Activated naive CD4-positive, alpha-beta T cell treated with anti-CD3 and anti-CD28 coated beads, Interleukin-2, amount 50 U/mL, for 16 hours (primary cell): ENCODE measurements at places on chromosomes 1 and 21.
A peak's percentile ranks its signal among the peaks of the same experiment; 100 is the strongest.

- no peak for DNase-seq
Observed at GRCh38 chr1:212463565-212464285, 31.0 kb downstream of the NENF start.

- DNase-seq, result peak; percentile 56
Observed at GRCh38 chr1:24149866-24150233, 6.9 kb upstream of the IL22RA1 start.

DNA sequence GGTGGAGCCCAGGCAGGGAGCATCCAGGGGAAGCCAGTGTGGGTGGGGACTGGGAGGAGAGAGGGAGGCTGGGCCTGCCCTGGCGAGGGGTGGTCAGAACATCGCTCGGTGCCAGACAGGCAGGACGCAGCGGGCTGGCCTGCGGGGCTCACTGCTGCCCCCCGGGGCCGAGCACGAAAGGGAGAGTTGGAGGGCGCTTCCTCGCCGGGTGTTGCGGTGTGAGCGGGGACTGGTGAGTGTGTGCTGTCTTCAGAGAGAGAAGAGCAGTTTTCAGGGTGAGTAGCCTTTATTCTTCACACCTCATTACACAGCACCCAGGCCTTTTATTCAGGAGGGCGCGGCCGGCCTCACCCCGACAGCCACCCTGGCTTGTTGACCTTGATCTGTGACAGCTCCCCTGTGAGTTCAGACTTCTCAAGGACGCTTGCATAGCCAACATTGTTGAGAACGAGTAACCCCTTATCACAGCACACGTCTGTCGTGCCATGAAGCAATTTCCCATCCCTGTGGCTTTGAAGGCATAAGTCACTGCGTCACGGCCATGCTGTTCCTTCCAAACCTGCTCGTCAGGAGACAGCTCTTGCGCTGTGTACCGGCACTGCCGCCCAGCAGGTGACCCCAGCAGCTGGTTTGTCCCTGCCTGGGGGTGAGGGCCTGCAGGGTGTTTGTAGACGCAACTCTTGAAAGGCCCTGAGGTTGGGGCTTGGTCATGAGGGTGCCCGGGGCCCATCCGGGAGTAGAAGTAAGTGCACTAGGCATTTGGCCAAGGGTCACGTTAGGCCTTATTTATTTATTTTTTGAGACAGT lies 54.6 kb downstream of the PRKCZ start:
- no peak for DNase-seq

DNA sequence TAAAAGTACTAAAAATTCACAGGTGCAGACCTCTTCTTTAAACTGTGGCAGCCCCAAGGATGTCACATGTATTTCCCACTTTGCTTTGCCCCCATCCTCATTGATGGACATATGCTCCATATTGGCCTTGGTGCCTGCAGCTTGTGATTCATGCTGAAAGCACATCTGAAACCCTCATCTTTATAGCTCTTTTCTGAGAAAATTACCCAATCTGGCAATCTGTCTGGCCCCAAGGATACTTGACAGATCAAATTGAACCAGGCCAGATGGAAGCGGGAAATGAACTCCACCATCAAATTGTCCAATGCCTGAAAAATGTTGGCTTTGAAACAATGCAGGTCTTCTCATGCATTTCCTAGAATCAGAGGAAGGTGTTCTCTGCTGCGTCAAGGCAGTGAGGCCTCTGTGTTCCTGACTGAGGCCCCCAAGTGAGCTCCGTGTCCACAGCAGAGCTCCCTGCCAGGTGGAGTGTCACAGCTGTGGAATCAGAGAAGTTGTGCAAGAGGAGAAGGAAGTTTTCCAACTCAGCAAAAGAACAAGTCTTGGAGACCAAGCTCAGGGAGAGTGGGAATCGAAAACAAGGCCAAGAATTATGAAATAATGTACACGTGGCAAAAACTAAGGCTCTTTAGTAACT lies 323.7 kb downstream of the PLPP3 start:
- no peak for DNase-seq

- DNase-seq, result no peak
Observed at GRCh38 chr1:50971748-50972305, 1.8 kb downstream of the CDKN2C start.

GRCh38 chr1:234897390-234897749 lies 231.3 kb downstream of the TOMM20 start:
- no peak for DNase-seq

DNA sequence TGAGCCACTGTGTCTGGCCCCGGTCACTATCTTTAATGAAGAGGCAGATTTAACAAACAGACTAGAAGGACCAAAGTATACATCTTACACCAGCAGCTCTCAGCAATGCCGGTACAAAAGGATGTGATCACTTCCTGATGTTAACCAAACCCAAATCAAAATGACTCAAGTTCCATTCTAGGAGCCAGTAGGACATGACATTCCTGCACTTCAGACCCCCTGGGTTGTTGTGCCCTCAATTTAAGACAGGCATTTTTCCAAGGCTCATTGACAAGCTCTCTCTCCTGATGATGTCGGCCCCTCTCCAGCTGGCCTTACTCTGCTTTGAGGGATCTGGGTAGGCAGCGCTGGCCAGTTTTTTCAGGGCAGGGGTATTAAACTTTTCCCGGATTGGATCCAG lies 35.1 kb downstream of the YARS1 start:
- no peak for DNase-seq

GRCh38 chr1:9324246-9325096 lies 31.8 kb downstream of the SPSB1 start:
- DNase-seq, result no peak

DNA sequence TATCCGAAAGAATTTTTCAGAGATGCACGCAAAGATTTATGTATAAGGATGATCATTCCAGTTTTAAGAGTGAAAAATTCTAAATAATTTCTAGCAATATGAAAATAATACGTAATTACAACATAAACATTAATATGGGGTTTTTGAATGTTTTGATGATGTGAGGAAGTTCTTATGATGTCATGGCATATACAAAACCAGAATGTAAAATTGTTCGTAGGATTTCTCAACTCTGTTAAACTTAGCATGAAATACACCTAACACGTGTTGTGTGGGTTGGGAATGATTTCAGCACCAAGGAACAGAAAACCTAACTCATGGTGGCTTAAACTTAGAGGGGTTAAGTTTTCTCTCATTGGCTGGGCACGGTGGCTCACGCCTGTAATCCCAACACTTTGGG lies 62.2 kb downstream of the MYOM3 start:
- DNase-seq, result no peak

DNA sequence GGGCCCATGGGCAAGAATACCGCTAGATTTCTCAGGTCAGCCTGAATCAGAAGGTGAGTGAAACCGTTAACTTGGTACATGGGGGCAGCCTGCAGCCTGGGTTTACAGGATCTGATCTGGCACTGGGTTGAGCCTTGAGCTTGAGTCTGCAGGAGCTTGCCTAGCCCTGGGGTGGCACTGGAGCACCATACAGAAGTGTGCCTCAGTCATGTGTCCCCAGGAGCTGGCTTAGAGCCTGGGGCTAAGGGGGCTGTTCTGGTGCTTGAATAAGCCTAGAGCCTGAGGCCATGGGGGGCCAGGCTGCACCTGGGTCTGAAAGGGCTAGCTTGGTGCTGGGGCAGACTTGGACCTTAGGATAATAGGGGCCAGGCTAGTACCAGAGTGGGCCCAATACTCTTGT lies 457.2 kb upstream of the PBX1 start:
- DNase-seq, result no peak

DNA sequence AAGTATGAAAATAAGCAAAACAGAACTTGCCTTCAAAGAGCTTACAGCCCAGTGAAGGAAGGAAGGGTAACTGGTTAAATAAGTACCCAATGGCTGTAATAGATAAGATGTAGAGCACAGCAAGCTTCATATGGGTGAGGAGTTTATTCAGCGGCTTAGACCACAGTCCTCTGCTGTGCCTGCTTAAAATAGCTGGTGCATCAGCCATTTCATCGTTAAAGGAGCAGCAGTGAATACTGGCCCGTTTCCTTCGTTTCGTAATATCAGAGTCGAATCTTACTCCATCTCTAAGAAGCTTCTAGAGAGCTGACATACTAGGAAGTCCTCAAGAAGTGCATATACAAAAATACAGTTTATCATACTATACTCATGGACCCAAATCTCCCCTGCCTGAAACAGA lies 286.5 kb downstream of the NFIA start:
- DNase-seq, result no peak

- DNase-seq, result no peak
Observed at GRCh38 chr21:25326181-25326580, 281.1 kb downstream of the MRPL39 start.

DNA sequence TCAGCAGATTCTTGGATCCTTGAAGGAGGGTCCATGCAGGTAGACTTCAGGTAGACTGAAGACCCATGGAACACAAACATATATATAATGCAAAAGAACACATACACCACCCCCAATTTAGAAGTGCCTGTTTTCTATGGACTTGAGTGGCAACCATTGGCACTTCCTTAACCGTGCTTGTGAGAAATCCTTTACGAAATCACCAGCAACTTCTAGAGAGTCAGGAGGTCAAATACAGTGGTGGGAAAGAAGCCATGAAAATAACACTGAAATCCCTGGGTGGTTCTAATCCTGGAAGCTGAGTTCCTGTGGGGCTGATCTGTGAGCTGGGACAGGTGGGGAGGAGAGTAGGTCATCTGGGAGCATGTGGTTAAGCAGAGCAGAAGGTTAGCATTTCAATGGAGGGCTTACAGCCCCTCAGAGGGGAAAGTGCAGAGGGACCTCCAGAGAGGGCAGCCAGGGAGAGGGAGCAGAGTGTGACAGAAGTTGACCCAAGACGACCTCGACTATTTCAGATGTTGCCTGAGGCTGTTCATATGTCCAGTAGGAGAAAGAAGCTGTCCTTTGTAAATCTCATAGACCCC lies 13.0 kb upstream of the IL10 start:
- no peak for DNase-seq

DNA sequence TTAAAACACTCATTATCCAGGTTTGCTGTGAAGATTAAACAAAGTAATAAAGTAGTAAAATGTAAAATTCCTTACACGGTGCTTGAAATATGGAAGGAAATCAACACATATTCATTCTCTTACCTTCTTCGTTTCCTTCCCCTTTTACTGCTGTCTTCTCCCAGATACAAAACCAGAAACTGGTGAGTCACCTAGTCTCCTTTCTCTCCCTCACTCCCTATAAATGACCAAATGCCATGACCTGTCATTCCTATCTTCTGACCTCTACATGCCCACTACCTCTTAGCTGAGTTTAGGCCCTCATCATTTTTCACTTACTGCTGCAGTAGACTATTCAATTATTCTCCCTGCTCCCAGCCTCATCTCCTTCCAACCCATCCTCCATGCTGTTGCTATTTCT lies 4.3 kb upstream of the NR1I3 start:
- no peak for DNase-seq

GRCh38 chr21:31130821-31131220 lies 92.5 kb upstream of the KRTAP19-8 start:
- no peak for DNase-seq

DNA sequence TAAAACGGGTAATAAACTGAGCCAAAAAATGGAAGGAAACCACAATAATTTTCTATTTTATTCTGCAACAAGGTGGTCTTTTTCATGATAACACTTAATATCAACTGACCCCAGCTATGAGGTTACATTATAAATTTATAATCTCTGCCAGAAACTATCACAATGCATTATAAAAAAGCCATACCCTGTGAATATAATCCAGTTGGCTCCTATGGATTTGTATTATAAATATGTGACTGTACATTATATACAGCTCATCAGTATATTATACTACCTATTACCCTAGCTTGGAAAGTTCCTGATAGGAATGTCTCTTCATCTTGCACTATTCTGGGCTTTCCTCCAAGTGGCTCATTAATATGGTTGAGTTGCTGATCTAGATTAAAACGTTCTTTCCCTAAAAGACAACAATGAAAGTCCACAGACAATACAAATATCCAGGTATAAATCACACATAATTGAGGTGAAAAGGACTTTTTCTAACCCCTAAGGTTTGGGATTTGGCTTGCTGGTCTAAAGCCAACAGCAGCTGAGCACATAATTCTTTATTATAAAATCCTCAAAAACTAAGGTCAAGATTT lies 487.7 kb downstream of the TTLL7 start:
- no peak for DNase-seq

GRCh38 chr1:181911715-181912114 lies 149.8 kb downstream of the ZNF648 start:
- no peak for DNase-seq

DNA sequence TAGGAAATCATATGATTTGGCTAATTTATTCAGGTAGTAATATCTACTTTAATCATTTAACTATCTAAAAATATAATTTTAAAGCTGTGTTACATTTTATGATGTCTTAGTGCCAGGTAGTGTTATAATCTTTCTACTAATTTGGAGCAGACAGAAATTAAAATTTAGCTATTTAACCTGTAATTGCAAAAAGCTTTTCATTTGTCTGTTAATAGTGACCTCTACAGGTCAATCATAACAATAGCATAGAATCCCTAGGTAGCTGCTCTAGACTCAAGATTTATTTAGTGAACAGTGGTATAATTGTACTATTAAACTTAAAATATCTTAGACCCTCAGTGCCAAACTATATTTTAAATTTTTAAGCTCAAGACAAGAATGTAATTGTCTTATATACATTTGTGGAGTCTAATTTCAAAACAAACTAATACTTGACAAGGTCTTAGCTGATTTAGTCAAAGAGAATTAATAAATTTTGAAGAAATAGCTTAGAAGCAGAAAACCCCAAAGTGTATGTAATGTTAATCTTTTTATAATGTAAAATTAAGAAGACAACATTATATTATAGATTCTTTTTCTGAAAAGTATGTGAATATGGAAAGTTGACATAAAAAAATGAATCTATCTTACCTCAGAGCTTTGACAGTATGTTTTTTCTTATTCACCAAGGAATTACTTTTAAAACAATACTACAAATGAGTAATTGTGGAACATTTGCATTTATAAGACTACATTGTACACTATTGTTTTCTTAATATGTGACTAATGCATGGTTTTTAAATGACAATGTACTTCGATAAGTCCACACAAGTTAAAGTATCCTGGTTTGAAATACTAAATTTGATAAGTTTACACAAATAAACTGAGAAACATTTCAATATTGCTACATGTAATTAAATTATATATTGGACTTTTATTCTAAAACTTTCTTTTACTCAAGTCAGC lies 64.1 kb upstream of the RNPC3 start:
- no peak for DNase-seq
